ENCODE measurements at places on chromosomes 2 and 18. TPM values are rescaled to one million over a fixed set of nuclear protein-coding genes. Genes with fewer than 3 reads are reported as not detected.

DNA sequence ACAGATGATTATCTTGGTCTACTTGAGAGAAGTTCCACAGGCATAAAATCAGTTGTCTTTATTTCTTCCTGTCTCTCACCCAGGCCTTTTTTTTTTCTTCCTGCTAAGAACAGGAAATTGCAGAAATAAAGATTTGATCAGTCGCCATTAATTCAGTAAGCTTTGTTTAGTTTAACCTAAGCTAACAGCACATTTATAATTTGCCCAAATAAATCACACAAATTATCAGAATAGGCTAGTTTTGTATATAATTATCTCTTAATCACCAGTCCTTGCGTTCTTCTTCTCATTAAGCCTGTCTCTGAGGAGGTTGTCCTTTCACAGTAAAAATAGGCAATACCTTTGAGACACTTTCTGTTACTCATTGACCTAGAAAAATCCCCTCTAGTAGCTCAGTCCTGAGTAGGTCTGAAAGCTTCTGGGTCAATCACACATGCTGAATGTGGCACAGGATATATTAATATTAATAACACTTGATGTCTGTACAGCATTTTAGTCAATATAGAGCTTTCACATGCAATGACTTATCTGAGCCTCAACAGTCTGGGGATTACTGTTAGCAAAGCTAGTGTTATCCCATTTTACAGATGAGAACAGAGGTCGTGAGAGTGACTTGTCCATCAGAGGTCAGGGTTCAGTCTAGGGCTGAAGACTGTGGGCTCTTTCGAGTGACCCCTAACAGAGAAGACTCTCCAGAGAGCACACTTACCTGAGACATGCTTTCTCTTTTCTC lies 11.2 kb upstream of the STK17B start:
- DNase-seq, result no peak

The HOXD10 gene
- polyA plus RNA-seq, result not detected

- no peak for DNase-seq
Observed at GRCh38 chr2:144914113-144914512, 394.2 kb upstream of the ZEB2 start.

The FEV gene
- not detected for polyA plus RNA-seq

DNA sequence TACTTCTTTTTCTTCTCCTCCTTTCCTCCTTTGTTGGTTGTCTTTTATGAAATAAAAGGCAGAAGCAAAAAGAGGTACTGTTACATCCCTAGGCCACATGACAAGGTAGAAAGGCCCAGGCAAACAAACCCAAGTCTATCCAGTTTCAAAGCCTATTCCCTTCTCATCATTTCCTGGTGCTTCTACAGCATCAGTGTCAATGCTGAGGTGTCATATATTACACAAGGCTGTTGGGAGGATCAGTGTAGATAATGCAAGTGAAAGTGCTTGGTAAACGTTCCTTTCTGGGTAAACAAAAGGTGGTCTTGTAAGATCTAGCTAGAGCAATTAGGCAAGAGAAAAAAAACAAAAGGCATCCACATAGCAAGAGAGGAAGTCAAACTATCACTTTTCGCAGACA lies 64.9 kb downstream of the EVA1A start:
- no peak for DNase-seq

The KCNE4 gene
- polyA plus RNA-seq, result 0.02 TPM

The MERTK gene
- polyA plus RNA-seq, result 38.6 TPM

GRCh38 chr2:75055820-75056675 lies 97.6 kb downstream of the POLE4 start:
- no peak for DNase-seq

- no peak for DNase-seq
Observed at GRCh38 chr2:193847991-193848390, 1653.3 kb upstream of the TMEFF2 start.

DNA sequence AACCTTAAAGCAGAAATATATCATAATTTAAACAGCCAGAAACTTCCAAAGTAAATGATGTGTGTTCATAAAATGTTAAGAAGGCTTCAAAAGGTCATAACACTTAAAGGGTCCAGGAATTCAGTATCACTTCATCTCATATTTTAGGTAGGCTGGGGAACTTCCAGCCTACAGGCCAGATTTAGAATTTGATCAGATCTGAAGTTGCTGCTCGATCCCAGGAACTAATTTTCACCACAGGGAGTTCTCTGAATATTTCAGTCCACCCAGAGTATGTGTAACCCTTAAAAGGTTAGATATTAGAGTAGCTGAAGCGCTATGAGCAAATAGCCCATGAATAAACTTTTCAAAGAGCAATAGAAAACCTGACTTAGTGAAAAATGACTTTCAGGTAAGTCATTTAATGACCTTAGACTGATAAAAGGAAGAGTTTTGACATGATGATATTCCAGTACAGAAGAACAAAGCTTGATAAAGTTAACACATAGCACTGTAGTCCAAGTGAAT lies 1.7 kb downstream of the WIPF1 start:
- no peak for DNase-seq

GRCh38 chr2:197615016-197615652 lies 60.3 kb downstream of the RFTN2 start:
- DNase-seq, result no peak

The CD226 gene
- polyA plus RNA-seq, result not detected

DNA sequence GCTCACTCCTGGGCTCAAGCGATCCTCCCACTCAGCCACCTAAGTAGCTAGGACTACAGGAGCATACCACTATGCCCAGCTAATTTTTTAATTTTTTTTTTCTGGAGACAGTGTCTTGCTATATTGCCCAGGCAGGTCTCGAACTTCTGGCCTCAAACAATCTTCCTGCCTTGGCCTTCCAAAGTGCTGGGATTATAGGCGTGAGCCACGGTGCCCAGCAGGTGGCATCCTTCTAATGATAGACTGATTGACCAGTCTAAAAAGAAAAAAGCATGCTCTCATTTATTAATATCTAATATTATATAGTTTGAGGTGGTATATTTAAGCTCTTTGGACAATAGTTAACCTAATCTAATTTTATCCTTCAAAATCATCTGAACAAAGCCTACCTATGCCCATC lies 198.6 kb downstream of the CAMKMT start:
- peak; percentile 19 for DNase-seq

The PKDCC gene
- polyA plus RNA-seq, result 3.0 TPM

The PCARE gene
- polyA plus RNA-seq, result not detected

GRCh38 chr2:108454440-108454839 lies 5.4 kb downstream of the GCC2 start:
- no peak for DNase-seq

GRCh38 chr2:234488913-234489451 lies 7.9 kb downstream of the ARL4C start:
- no peak for DNase-seq

DNA sequence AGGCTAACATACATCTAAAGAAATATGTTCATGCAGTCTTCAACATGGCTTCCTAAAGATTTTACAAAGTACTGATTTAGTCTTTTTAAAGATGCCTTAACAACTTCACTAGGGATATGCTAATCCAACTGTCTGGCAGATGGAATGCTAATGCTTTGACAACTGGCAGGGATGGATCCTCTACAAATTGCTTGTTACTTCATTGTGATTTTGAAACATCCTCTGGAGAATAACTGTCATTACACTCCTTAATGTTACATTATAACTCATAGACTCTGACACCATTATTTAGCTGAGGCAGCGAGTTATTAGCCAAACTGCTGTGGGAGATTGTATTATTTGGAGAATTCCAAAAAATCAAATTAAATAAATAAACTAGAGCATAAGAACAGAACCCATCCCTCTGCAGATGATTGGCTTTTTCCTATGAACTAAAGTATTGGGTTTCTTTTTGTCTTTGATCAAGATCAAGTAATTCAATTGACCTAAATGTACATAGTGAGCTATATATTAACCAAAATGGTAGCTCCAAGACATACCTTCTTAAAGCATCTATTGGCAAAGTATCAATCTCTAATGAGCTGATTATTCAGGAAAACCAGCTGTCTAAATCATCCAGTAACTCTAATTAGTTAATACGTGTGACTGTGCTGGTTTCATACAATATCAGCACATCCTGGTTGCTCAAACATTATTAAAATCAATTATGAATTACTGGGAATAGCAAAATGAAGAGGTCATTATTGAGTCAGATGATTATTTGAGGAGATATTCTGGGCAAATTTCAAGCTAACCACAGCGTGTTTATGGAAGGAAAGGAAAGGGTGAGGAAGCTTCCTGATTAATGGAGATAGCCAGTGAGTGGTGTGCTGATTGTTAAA lies 321.3 kb upstream of the TFPI start:
- peak; percentile 83 for DNase-seq

- no peak for DNase-seq
Observed at GRCh38 chr2:189558516-189559272, 21.9 kb downstream of the SLC40A1 start.

Measured in endothelial cell of umbilical vein (primary cell).